ENCODE measurements at places on chromosomes 5 and 9.

- DNase-seq, result no peak
Measured at GRCh38 chr9:8521112-8521511, 721.5 kb upstream of the DMAC1 start.

DNA sequence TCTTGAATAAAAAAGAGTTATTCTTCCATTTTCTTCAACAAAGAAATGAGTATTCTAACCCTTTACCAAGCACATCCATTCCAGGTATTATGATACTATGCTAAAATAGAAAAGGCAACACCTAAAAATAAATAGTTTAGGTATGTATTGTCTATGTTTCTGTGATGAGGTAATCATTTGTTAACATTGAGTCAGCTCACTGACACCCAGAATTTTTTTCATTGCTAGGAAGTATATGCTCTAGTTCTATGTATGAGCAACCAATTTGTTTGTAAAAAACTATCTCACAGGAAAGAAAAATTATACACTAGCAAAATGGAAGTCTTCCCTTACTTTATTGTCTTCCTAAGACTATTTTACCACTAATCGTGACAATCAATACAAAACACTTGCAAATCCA, 615.6 kb upstream of the GRIN3A start:
- no peak for DNase-seq

- no peak for DNase-seq
Measured at GRCh38 chr9:121551985-121552753, 52.5 kb upstream of the GGTA1 start.

DNA sequence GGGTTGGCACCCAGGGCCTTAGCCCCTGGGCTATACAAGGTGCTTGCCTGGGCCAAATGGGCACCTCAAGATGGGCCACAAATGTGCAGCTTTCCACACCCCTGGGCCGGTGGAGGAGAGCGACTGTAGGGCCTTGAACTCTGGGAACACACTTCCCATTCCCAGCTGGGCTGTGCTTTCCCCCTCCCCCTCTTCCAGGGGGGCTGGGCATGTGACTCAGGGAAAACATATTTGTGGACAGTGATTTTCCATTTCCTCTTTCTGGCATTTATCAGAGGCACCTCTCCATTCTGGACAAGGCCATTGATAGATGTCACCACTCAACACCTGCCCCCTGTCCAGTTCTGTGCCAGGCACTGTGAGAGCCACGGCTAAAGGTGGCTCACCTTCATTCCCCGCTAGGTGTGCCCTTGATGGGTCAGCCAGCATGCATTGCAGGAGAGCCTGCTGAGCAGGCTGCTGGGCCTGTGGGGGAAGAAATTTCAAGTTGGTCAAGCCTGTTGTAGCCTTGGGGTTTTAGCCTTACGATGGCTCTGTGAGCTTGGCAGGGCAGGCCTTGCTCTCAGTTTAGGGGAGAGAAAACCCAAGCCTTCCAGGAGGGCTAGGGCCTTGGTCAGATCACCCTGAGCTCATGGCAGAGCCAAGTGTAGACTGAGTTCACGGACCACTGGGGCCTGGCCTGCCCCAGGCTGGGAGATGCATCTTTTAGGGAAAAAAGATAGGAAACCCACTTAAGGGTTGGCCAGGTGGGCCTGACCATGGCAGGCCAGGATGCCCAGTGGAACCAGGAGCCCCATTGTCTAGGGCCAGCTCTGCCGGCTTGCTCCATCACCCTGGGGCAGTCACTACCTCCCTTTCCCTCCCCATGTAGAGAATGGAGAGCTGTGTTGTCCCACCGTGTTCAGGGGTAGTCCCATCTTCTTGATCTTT, 113.9 kb downstream of the DAB2IP start:
- no peak for DNase-seq

- DNase-seq, result no peak
Measured at GRCh38 chr9:83304686-83305085, 233.5 kb downstream of the FRMD3 start.

GRCh38 chr9:38346811-38347210, 45.7 kb upstream of the ALDH1B1 start:
- DNase-seq, result no peak

GRCh38 chr5:110297152-110297670, 429.3 kb downstream of the TMEM232 start:
- DNase-seq, result no peak

DNA sequence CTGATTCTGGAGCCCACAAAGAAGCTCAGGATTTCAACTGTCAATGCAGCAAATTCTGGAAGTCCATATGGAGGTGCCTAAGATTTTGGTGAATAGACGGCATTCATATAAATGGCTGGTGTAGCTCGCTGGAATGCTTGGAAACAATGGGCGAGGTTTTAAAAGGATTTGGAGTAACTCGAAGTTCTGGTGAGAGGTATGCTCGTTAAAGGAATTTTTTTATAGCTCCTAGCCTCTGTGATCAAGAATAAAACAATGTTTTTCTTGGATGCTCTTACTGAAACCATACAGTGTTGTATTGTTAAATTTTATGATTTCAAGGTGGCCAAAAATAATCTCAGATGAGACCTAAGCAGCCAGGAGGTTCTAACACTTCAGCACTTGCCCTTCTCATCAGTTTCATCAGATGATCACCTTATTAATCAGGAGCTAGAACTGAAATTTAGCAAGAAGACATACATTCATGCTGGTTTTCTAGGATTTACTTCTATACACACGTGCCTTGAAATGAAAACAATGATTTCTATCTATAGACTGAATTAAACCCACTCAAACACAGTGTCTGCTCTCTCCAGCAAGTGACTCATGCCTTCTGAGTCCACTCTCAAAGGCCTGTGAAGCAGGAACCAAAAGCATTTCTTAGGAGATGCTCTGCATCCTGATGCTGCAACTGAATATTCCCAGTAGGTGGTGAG, 79.2 kb downstream of the OTULIN start:
- DNase-seq, result no peak

DNA sequence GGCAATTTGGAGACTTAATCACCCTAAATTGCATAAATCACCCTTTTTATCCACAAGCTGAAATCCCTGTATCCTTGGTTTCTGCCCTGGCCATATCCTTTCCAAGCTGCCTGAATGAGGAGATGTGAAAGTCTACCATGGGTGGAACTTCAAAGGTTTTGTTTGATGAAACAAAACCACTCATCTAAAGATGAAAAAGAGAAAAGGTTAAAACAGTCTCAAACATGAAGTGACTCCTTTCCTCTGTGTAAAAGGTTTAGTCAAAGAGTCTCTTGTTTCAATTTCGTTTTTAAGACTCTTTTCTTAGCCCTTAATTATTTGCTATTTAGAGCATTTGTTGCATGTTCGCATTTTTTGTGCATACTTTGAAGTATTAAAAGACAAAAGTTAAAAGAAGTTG, 11.2 kb downstream of the SLC45A2 start:
- no peak for DNase-seq

DNA sequence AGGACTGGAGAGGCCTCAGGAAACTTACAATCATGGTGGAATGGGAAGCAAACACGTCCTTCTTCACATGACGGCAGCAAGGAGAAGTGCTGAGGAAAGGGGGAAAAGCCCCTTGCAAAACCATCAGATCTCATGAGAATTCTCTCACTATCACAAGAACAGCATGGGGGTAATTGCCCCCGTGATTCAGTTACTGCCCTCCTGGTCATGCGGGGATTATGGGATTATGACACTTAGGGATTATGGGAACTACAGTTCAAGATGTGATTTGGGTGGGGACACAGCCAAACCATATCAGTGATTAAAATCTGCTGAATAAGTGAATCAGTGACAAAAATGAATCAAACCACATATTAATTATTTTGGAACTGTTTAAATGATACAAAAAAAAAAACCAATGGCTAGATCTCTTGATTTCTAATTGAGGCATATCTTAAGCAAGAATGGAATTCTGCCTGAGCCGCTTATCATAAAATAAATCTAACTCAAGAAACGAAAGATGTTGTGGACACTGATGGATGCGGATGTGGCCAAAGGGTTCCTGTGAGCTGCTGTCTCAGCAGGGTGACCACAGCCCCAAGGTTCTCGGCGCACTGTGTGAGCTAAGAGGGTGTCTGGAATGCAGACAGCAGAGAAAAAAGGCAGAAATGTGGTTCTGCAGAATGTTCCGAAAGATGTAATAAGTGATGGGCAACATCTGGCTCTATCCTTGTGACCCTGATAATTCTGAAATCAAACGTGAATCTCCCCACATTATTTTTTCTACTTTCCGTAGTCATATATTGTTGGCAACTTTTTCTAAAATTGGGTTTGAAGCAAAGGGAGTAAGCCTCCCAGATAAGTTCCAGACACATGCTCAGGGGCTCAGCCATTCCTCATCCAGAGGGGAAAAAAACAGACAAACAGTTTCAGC, 107.2 kb upstream of the ICE1 start:
- DNase-seq, result no peak

DNA sequence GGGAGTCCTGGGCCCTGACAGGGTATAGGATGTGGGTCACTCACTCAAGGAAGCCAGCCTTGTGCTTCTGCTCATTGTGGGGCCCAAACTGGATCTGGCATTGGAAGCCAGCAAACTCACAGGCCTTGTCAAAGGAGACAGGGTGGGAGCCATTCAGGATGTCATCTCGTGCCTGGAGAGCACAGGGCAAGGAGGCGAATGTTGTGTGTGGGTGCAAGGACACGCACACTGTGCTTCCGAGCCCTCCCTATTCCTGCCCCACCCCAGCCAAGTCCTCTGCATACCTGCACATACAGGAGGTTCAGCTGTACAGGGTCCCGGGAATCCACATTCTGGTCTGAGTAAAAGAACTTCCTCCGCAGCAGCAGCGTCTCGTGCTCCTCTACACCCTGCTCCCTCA, 8.1 kb downstream of the TLN1 start:
- DNase-seq, result no peak

- no peak for DNase-seq
Measured at GRCh38 chr5:116378777-116379121, 195.9 kb downstream of the SEMA6A start.

DNA sequence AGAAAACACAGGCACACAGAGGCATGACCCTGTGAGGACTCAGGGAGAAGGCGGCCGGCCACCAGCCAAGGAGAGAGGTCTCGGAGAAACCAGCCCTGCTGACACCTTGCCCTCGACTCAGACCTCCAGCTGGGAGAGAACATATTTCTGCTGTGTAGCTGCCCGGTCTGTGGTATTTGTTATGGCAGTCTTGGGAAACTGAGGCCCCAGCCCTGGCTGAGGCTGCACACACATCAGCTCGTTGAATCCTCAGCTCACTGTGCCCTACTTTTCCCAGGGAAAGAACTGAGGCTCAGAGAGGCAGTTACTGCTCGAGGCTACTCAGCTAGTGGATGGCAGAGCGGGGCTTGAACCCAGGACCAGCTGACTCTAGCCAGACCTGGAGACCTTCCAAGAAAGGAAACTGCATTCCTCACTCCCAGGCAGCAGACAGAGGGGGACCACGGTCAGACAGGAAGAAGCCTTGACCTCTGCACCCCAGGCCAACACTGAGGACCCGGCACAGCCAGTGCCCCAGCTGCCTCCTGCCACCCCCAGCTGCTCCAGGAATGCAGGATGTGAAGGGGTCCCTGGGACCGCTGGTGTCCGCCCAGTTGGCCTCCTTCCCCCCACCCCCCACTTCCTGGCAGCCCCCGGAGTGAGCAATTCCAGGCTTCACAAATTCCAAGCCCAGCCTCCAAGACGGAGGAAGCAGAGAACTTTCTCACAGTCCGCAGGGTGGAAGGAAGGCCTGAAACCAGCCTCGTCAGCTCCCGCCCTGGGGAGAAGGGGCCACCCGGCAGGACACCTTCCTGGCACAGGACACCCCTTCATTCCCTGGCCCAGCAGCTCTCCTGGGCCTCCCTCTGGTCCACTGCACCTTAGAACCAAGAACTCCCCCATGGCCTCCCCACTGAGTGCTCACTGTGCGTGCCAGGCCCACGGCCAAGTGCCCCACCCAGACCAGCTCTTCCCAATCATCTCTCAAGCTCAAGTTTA, 69.9 kb downstream of the LRSAM1 start:
- no peak for DNase-seq

DNA sequence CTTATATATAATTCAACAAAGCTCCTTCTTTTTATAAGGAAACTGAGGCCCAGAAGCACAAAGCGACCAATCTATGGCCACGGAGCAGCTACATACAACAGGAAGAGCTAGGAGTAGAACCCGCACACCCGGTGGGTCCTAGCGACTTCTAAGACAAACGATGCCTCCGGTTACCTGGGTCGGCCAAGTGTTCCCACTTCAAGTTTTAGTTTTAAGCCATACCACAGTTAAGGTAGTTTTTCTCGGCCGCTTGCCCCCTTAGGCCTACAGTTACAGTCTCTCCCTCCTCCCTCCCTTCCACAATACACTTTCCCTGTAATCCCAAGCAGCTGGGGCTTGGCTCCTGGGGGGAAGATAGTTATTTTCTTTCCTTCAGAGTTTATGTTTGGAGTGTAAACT, 533 bp downstream of the SREK1IP1 start:
- DNase-seq, result no peak

DNA sequence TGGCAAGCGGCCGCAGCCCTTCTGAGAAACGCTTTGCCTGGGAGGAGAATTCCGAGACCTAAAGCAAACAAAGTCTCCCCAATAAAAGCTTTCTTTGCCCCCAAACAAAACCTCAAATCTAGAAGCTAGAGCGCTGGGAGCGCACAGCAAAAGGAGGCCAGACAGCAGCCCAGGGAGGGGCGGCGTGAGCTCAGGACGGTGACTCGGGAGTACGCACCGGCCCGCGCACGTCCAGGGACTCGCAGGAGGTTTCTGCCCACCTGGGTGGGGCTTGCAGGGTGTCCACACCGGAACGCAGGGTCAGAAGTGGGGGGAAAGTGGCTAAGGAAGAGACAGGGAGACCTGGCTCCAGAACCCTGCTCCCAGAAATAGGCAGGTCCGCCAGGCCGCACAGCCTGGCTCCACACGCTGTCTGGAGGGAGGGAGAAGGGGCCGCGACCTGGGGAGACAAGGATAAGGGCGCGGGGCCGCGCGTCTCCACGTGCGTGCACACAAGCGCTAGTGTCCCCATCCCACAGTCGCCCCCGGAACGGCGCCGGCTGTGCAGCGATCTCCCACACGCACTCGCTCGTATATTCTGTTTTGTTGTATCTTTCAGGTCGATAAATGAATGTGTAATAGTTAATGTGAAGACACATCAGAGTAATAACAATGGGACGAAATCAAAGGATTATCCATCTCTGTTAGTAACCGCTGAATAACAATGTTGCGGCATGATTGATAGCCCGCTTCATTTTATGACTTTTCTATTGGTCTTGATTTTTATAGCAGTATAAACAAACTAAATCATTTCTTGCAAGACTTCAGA, 2.3 kb upstream of the OTP start:
- no peak for DNase-seq

DNA sequence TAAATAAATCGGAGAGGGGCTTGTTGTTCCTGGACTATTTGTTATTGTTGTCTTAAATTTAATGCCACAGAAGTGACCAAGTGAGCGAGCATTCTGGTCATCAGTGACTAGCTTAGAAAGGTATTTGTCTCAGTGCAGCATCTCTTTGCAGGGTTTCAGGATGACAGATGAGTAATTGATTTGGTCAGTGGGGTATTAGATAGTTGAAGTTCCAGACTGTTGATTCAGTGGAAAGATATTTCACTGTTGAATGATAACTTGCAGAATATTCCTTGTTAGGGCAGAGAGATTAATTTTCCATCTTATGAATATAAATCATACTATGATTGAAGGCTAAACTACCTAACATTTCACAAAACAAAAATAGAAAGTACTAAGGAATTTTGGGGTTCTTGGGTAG, 122.4 kb downstream of the TRIO start:
- no peak for DNase-seq

- DNase-seq, result no peak
Measured at GRCh38 chr5:17014686-17015085, 78.6 kb upstream of the MYO10 start.

All from stimulated activated CD4-positive, alpha-beta T cell treated with anti-CD3 and anti-CD28 coated beads, Interleukin-1b, Interleukin-23, amount 100 ng/mL, for 1 hour (primary cell).